ENCODE measurements at places on chromosomes 16 and 17. TPM values are rescaled to one million over a fixed set of nuclear protein-coding genes. Genes with fewer than 3 reads are reported as not detected.
A peak's percentile ranks its signal among the peaks of the same experiment; 100 is the strongest.

DNA sequence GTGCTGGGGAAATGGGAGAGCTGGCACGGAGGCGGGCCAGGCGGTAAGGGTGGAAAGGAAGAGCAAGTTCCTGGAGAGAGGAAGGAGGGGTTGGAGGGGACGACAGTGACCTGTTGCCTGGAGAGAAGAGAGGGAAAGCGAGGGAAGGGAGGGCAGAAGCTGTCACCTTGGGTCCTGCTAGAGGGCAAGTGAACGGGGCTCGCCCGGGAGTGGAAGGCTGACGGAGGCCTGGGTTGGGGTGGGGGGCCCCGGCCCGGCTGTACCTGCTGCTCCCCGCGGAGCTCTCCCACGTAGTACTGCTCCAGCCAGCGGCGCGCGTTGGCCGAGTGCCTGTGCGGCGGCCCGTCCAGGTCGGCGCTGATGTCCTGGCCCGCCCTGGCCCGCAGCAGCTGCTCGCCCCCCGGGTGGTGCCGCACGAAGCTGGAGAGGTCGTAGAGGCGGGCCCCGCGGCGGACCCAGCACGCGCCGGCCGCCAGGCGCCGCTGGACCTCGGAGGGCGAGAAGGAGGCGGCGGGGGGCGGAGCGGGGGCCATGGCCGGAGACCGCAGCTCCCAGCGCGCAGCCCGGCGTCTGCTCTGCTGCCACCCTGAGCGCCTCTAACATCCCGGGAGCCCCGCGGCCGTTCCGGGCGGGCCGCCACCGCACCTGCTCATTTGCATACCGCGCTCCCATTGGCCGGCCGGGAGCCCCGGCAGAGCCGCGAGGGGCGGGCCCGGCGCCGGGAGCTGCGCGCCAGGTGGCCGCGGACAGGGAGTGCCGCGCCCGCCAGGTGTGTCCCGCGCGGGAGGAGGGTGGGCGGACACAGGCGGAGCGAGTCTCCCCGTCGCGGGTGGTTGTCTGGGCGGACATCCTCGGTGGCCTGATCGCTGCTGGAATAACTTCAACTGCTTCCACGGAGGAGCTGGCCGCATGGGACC lies at the start of gene FA2H:
FA2H (minus strand) TSS at position 598 of the 917 bp plus-strand sequence; CDS start at position 533, 65 bp downstream.
- peak; percentile 96 for DNase-seq

GRCh38 chr16:74252329-74252728 lies 44.3 kb upstream of the PSMD7 start:
- no peak for DNase-seq

Gene C16orf89
- total RNA-seq, result 3.3 TPM

Gene HS3ST3A1
- total RNA-seq, result 0.41 TPM

DNA sequence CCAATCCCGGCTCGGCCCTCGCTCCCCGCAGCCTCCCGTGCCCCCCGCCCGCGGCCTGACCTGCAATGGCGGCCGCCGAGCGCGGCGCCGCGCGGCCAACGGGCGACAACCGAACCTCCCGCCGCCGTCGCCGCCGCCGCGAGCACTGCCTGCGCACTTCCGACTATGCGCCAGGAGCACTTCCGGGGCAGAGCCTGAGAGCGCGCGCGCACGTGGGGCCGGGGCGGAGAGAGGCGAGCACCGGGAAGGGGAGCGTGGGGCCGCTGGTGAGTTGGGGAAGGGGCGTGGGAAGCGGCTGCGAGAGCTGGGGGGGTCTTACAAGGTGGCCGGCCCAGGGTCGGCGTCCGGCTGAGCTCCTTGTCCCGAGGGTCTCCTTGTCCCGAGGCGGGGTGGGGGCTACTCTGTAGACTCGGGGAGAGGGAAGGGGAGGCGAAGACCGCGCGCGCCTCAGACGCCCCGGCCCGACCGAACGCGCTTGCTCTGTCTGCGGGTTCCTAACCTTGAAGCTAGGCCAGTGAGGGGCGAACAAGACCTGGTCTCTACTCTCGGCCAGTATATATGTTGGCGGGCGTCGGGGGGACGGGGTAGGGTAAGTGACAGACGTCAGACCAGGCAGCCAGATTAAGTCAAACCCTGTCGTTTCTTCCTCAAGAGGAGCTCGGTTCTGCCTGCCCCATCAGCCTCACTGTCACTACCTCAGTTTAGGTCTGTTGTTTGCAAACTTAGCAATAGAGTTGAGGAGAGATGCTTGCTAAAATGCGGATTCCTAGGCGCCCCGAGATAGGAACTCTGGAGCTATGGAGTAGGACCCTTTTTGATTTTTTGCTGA lies at the start of the genes CHTF8 and UTP4:
CHTF8 (minus strand) TSS at position 165 of the 829 bp plus-strand sequence. CDS start 11,130 bp downstream, outside the sequence.
UTP4 (plus strand) TSS at position 226 of the 829 bp plus-strand sequence. CDS start 811 bp downstream, outside the sequence.
- peak; percentile 91 for DNase-seq

DNA sequence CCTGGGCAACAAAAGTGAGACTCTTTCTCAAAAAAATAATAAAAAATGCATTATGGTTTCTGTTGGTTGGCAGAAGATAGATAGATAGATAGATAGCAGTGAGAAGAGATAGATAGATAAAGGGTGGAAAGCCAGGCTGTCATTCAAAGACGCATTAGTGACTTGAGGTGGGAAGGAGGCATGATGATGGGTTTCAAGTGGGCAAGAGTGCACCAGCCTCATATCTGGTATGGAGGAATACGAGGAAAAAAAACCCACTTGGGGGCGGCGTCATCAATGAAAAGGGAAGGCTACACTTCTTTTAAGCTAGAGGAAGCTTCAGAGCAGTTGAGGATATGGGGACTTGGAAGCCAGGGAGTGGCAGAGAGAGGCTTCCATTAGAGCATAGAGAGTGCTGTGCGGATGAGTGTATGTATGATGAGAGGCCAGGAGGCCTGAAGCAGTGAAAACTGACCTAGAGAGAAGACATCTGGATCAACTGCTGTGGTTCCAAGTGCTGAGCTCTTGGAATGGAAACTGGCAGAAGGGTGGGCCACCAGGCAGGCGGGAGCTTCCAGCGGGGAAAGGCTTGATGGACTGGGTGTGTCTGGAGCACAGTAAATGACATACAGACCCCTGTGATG lies 31.8 kb downstream of the CEP95 start:
- DNase-seq, result no peak
